ENCODE measurements at places on chromosomes 4 and X.
A peak's percentile ranks its signal among the peaks of the same experiment; 100 is the strongest.

GRCh38 chrX:13059637-13060499, 15.4 kb upstream of the FAM9C start:
- peak; percentile 35 for DNase-seq

DNA sequence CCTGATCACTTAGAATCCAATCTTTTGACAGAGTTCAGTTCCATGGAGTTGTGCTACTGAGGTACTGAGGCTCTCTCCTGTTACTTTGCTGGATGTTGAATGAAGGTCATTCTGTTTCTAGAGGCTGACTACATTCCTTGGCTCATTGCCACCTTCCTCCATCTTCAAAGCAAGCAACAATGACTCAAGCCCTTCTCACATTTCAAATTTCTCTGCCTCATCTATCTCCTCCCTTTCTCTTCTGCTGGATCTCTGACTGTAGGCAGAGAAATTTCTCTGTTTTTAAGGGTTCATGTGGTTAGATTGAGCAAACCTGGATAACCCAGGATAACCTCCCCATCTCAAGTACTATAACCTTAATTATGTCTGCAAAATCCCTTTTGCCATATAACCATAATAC, 775.4 kb downstream of the STPG2 start:
- peak; percentile 17 for DNase-seq

DNA sequence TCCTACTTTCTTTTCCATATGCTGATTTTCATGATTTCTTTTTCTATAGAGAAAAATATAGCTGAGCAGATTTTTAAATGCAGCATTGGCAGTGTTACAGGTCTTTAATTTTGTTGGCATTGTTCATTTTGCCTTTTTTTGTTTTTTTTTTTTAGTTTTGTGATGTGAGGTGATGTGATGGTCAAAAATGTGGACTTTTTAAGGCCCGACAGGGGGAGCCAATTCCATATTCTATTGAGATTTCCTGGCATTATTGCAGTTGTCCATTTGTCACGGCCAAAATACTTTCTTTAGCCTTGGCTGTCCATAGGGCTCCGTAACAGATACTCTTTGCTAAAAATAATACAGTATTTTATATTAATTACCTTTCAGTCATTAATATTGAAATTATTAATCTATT, 47.8 kb downstream of the SLIT2 start:
- no peak for DNase-seq

GRCh38 chr4:25857403-25857802, 5.4 kb downstream of the SEL1L3 start:
- DNase-seq = no peak

GRCh38 chr4:157246964-157247363, 26.4 kb downstream of the GRIA2 start:
- peak; percentile 35 for DNase-seq

GRCh38 chrX:16696956-16697355, 15.5 kb downstream of the CTPS2 start:
- peak; percentile 35 for DNase-seq

- DNase-seq = no peak
These were observed 9.1 kb downstream of the LONRF3 start for GRCh38 chrX:118983513-118983912.

DNA sequence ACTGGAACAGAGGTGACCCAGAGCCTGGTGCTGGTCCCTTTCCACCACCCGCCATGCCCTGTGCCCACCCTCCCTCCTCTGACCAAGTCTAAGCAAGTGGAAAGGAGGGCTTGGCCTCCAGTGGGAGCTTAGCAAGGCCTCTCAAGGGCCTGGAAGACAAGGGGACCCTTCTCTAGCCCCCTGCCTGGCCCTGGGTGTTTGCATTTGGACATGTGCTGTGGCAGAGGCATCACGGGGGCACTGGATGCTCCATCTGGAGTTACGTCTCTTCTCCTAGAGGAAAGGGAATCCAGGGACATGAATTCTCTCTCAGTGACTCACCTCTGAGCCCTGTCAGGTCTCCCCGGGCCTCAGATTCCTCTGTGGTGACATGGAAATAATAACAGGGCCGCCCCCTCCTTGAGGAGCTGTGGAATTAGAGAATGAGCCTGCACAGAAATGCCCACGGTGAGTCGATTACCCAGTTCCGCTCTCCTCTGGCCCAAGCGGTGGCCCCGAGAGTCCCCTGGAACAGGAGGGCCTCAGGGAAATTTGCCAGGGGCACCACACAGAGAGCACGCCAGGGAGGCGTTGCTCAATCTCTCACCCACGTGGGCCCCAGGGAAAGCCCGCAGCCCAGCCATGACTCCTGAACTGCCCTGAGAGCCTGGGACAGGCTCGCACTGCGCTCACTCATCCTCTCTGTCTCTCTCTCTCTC, 189.6 kb downstream of the BCOR start:
- DNase-seq = peak; percentile 64

DNA sequence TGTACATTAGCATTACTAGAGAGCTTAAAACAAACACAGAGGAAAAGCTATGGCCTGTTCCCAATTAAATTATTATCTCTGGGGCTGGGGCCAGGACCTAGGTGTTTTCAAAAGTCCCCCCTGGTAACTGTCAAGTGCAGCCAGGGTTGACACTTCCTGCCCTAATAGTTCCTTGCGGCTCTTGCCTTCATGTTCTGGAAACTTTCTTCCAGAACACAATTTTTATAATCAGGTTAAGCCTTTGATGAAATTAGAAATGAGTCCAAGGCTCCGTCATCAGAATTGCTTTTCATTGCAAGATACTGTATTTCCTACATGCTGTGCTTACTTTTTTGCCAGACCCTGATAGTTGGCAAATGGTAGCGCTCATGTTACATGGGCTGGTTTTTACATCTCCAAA, 229.6 kb downstream of the UNC5C start:
- no peak for DNase-seq

GRCh38 chr4:16158504-16158852, 67.8 kb downstream of the TAPT1 start:
- DNase-seq = no peak

GRCh38 chr4:24978291-24979075, 52.3 kb downstream of the LGI2 start:
- DNase-seq = peak; percentile 31

DNA sequence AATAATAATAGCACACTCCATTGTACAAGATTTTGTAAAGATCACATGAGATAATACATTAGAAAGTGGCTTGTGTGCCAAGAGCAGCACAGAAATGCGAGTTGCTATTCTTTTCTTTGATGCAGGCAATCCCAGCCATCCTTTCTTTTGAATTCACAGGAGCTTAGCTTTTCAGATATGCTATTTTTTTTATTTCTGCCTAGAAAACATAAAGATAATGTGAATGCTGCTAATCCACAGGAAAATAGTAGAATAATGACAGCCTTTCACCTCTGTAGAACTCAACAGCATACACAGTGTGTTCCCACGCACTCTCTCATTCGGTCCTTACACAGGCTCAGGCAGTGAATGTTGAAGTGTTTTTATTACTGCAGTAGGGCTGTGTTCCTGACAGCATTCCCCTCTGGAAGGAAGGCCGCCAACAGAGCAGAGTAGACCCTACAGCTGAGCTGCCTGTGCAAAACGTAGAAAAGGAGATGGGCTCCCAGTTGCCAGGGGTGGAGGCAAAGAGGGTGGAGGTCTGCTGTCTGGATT, 138.8 kb upstream of the TAPT1 start:
- DNase-seq = no peak

GRCh38 chr4:44740201-44740600, 13.8 kb upstream of the GNPDA2 start:
- no peak for DNase-seq

DNA sequence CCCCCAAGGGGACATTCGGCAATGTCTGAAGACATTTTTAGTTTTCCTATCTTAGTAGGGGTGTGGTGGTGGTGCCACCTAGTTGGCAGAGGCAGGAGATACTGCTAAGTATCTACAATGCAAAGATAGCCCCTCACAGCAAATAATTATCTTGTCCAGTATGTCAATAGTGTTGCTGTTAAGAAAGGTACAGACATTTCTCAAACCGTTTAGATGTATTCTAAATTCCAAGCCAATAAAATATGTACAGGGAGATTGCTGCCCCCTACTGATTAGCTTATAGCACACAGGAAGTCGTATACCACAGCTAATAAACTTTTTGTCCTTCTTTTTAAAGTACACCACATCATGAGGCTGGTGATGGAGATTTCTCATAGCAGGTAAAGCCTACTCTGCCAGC, 260.5 kb downstream of the TMA16 start:
- no peak for DNase-seq

DNA sequence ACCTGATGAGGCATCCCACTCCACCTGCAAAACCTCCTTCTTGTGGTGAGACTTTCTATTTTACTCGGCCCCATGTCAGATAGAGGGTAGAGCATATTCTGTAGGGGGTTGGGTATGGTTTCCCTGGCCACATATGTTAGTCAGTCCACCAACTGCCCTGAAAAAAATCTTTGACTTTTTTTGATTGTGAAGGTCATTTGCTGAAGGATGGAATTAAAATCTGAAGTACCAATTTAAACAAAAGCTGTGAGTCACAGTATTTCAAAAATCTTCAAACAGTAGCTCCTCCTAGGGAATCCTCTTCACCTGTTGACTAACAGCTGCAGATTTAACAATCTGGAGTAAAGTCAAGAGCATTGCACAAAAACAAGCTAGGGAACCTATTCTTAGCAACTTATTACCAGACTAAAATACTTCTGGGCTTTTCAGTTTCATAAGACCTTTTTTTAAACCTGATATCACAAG, 8.0 kb upstream of the CCDC110 start:
- no peak for DNase-seq

- no peak for DNase-seq
These were observed 750.5 kb downstream of the ADGRL3 start for GRCh38 chr4:61950625-61951024.

DNA sequence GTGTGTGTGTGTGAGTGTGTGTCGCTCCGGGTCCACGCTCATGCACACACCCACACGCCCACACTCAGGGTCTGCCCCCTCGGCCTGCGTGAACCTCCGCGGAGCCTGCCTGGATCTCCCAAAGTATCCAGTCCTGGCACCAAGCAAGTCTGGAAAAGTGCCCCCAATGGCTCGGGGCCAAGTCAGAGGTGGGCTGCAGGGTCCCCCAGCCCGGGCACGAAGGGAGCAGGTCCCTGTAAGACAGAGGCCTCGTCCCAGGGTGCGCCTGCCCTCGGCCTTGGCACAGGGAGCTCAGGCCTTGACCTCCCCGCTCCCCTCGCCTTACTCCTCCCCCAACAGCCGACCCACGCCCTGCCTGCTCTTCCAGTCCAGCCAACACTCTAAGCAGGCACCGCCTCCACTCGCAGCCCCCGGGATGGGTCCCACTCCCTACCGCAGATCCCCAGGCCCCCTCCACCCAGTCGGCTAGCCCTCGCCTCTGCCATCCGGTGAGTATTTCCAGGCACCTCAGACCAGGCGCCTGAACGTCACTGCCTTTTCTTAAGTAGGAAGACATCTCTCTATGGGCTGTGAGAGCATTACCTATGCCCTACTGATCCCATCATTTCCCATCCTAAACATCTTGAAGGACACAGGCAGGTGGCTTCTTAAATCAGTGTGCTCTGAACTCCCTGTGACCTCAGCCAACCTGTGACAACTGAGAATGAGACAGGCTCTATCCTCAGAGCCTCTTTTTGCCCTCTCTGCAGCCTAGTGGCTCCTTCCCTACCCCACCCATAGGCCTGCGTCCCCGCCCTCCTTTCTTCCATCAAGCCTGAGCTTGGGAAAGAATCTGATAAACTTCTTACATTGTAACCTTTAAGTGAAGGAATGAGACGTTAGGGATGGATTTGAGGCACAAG, 704 bp downstream of the FAM114A1 start:
- peak; percentile 48 for DNase-seq

DNA sequence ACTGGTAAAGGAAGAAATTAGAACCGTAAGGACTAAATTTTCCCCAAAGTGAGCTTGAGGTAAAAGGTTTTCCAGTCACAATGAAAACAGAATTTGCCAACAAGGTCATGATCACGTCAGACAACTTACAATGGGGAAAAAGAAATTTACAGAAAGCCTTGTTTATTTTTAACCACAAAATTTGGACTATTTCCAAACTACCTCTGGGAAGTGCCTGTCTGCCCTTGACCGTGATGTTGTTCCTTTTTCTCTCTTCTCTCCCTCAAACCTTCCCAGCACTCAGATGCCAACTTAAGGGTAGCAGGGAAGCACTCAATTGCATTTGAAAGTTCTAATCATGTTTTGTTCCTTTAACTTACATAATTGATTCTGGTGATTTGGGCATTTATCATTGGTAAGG, 32.5 kb downstream of the MEPE start:
- no peak for DNase-seq

DNA sequence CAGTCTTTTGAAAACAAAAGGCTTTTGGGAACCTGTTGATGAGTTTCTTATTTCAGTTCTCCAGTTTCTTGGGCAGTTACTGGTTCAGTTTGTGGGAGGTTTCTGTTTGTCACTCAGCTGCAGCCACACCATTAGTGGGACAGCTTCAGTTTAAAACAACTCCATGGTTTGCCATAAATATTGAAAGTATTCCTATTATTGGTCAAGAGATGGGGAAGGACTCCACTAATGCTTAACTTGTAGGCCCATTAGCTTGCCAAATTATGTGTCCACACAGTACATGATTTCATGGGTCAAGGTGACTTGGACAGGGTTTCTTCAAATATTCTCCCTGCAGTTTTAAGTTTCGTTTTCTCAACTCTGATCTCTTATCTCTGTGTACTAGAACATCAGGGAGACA, 15.5 kb upstream of the ASIC5 start:
- no peak for DNase-seq

- DNase-seq = no peak
These were observed 566.4 kb downstream of the PPARGC1A start for GRCh38 chr4:23323436-23323835.

DNA sequence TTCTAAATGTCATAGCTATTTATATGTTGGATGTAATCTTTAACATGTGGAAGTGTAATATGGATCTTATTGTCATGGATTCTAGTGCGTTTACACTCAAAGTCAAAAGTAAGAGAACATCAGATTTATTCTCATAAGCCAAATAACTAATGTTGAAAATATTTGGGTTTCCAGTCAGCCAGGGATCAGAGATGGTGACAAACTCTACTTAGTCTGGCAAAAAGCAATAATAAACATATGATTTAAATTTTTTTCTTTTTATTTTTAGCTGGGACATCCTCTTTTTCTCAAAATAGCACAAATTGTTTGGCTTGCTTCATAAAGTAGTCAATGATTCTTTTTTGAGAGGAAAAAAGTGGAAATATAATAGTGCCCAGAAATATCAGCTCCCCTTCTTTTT, 392.3 kb downstream of the ARHGAP24 start:
- no peak for DNase-seq

DNA sequence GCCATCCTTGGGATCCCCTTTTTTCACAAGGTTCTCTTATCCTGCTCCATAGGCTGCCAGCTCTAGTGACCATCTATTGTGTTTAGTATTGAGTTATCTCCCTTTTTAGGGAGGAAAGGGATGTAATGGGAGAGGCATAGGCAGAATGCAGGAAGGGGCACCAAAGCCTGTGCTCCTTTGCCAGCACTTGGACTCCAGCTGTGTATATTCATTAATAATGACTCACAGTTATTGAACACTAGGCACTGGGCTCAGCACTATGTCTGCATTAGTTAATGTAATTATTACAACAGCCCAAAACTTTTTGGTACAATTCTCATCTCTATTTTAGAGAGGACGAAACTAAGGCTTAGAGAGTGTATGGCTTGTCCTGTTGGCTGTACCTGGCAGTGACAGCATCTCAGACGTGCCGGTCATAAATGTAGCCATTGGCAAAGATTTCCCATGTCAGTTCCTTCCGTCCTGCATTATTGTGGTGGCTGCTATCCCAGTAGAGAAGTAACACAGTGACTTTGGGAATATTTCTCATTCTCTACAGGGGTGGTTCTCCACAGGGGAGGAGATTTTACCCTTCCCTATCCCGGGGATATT, 90.3 kb downstream of the AFF1 start:
- no peak for DNase-seq

Measured in adrenal gland (tissue), 19 donors.